ENCODE measurements at places on chromosomes 16 and 17.

DNA sequence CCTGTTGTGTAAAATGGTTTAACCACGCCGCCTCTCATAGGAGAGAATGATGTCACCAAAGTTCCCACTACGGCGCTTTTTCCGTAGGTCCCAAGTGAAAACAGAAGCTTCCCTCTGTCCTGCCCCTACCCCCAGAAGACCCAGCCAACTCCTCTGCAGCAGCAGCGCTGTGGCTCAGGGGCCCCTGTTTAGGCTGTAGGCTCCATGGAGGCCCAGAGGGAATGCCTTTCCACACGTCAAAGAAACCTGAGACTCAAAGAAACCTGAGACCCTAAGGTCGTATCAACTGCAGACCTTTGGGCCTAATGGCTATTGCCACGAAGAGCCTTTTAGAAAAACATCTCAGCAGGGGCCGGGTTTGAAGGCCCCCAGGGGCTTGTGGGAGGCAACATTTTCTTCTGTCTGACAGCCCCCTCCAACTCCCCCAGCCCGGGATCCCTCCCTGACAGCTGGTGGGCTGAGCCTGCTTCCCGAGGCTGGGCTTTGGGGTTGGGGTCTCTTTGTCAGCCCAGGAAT is 43.1 kb upstream of the MEAK7 start:
- peak; percentile 27 for DNase-seq

- DNase-seq = no peak
These were observed 46.7 kb downstream of the MGAT5B start for GRCh38 chr17:76914937-76915336.

GRCh38 chr16:79482011-79482410 is 118.5 kb downstream of the MAF start:
- no peak for DNase-seq

DNA sequence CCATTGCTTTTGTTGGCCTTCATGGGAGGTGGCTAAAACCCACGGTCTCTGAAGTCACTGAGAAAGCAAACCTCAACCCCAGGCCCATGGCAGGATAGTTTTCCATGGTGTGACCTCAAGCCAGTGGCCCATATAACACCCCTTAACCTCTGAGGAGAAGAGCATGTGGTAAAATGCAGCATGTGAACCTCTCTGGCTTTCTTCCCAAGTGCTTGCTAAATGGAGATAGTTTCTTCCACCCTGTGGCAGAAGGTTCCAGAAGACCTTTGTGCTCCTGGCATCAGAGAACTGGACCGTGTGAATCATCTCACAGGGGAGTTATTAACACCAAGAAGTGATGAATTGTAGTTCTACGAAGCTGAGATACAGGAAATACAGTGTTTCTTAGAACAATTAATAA is 47.3 kb downstream of the MYOCD start:
- no peak for DNase-seq

DNA sequence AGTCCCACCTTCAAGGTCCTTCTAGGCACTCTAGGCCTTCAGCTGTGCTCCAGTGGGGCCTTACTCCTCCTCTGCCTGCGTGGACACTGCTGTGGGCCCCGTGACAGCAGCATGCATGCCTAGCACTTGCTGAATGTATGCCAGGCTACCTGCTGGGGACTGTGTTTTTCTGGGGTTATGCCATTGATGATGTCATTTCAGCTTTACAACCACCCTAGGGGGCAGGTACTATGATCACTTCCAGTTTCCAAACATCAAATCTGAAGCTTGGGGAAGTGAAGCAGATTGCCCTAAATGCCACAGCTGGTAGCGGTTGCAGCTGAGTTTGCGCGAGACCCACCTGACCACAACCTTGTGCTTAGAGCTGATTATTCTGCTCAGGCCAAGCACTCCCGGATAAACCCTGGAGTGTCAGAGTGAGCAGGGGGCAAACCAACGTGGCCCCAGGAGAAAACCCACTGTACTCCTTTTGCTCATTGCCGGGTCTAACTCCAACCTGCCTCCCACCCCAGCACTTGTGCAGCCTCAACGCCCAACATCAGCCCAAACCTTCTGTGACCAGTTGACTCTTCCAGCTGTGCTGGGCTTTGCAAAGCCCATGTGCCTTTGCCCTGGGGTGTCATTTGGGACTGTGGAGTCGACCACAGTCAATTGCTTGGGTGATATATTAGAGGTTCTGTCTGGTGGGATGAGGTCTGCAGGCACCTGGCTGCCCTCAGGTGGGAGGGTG is 168.4 kb downstream of the ENGASE start:
- no peak for DNase-seq

GRCh38 chr17:74972107-74972972 is at the start of gene HID1:
Gene HID1 (minus strand): TSS chr17:74972759. CDS start chr17:74972656, 103 bp downstream.
- peak; percentile 74 for DNase-seq

GRCh38 chr17:4959261-4959965 is 8.2 kb downstream of the SPAG7 start:
- no peak for DNase-seq

DNA sequence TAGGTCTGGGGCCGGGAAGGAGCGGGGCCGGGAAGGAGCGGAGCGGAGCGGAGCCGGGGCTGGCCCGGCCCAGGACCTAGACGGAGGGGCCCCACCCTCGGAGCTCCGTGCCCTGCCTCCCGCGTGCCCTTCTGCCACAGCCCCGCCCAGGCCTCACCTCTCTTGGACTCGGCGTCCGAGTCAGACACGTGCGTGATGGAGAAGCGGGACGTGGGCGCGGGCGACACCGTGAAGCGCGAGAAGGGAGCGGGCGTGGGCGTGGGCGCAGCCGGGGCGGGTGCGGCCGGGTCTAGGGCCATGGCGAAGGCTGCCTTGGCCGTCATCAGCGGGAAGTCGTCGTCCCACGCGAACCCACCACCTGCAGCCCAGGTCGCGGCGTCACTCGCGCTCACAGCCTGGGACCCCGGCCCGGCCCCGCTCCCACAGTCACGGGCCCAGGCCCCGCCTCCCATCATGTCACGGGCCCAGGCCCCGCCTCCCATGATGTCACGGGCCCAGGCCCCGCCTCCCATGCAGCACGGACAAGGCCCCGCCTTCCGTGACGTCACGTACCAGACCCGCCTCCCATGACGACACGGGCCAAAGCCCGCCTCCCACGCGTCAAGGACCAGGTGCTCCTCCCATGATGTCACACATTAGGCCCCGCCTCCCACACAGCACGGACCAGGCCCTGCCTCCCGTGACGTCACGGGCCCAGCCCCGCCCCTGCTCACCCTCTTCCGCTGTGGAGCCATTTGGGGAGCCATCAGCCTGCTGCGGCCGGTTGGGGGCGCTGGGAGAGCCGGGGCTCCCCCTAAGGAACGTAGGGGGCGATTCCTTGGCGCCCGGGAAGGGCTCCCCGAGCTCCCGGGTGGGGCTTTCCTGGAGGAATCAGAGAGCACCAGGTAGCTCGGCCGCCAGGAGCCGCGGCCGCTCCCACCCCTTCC is 45.8 kb upstream of the PVALEF start:
- DNase-seq = peak; percentile 85

GRCh38 chr17:13256545-13256944 is 238.7 kb upstream of the ELAC2 start:
- no peak for DNase-seq

DNA sequence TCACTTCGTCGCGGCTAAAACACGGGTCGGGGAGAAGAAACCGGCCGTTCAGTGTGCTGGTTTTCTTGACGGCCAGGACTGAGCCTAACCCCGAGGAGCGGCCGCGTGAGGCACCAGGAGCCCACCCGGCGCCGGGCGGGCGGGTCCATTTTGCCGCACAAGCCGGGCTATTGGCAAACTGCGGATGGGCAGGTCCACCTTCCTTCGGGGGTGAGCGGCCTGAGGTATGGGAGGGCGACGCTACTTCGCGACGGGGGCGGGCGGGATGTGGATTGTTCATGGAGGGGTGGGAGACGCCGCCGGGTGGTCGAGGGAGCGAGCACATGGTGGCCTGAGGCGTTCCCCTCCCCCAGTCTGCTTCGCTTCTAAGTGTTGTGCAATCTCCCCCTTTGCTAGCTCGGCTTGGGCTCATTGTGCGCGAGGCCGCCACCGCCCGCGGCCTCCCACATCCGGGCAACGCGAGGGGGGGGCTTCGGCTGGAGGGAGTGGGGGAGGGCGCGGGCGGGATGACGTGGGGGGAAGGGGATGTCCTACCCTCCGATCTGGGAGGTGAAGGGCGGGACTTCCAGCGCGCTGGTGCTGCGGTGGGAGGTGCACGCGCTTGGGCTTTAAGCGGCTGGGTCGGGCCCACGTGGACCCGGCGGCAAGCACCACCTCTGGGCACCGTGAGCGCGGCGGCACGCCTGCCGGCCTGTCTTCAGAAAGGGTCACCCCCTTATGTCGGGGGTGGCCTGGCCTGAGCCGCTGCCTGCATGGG is 5.9 kb upstream of the CD68 start:
- DNase-seq = peak; percentile 89

DNA sequence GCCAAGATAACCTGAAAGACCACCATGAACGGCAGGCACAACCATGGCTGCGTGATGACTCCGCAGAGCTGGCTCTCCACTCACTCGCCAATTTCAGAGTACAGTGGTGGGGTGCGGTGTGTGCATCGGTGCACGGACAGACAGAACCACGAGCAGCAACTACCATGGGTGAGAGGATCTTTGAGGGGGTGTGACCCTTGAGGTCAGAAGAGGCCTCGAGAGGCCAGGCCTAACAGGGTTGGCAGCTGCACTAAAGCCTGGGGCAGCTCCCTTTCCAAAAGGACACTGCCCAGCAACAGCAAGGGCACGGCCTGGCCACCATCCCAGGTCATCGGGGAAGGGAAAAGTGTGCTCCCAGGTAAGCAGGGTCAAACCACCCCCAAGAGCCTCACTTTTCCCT is 1.9 kb upstream of the ECI1 start:
- DNase-seq = no peak

GRCh38 chr16:1310832-1311200 is 1.4 kb downstream of the UBE2I start:
- DNase-seq = peak; percentile 25

DNA sequence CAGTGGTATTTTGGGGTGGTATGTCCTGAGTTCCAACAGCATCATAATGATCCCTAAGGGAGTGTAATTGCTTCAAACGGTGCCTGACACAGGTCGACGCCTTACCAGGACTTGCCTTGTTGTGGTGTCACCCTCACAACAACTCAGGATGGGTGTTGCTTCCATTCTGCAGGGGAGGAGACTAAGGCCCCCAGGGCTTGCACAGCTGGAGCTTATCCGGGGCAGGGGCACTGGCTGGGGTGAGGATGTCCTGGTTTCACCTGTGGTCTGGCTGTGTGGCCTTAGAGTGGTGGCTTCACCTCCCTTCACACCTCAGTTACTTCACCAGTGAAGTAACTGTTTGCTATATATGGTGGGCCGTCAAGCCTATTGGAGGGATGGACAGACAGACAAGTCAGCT is 23.3 kb downstream of the LLGL2 start:
- DNase-seq = no peak

DNA sequence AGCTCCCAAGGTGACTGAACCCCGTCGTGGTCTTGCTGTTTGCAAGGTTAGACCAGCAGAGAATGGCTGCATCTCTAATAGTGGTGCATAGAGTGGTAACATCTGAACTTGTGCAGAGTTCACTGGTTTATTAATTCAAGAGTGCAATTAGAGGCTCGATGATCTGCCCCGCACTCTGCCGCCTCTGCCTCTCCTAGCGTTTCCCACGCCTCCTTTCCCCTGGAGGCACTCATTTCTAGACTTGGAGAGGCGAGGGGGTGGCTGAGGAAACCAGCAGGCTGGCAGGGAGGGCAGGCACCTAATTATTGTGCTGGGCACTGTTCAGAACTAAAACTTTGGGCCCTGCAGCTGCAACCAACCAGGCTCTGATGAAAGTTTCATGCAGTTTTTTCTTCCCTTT is 363.5 kb upstream of the EEF2KMT start:
- no peak for DNase-seq

GRCh38 chr17:76887802-76888201 is 19.6 kb downstream of the MGAT5B start:
- DNase-seq = no peak

DNA sequence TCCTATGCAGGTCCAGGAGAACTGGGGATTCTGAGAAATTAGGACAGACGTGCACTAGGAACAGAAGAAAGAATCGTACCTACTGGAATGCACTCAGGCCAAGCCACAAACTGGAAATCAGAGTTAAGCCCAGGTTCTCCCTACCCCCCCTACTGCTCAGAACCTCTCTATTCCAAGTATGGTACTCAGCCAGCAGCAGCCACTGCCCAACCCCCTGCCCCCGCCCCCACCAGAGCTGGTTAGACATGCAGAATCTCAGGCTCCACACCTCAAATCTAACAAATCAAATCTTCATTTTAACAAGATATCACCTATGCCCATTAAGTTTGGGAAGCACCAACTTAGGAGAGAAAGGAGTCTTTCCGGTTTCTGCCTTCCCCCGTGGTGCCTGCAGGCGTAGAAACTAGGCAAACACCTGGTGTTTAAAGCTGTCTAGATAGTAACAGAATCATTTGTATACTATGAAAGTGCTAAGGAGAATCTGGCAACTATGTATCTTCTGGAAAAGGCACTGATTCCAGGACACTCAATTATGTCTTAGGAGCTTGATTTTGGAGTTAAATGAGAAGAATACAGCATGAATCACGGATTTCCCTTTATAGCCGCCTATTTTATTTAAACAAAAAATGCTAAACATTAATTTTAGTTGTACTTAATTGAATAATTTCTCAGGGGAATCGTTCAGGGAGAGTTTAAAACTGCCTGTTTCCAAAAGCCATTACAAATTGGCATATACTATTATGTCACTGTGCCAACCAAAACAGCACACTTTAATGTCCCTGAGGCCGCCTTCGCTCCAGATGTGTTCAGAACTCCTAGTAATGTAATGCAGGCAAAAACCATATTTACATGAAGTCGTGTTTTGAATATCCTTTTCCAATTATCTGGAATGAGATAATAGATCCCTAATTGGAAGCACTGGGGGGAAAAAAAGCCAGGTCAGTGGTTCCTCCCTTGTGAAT is 166.5 kb downstream of the STX8 start:
- DNase-seq = no peak

GRCh38 chr16:88764913-88765349 is 20.1 kb downstream of the PIEZO1 start:
- no peak for DNase-seq

DNA sequence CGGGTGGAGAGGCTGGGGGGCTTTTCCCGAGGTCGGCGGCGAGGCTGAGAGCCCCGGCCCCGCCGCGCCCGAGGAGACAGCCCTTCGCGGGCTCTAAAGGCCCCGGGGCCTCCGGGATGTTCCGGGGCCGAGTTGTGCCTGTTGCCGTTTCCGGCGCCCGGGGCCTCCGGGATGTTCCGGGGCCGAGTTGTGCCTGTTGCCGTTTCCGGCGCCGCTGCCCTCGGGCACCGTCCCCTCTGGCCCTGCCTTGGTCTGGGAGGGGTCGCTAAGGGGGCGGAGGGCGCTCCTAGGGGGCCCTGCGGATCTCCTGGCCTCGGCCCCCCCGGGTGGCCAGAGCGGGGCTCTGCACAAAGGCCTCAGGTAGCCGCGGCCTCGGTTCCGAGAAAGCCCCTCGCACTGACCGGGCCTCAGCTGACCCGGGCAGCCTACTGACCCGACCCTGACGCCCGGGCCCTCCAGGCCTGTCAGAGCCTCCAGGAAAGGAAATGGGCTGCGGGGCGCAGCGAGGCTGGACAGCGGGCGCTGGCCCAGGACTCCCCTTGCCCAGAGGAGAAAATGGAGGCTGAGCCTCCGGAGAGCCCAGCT is 24.2 kb downstream of the ACTG1 start:
- DNase-seq = no peak

- no peak for DNase-seq
These were observed 42.0 kb upstream of the XYLT1 start for GRCh38 chr16:17512636-17513220.

- no peak for DNase-seq
These were observed 2.3 kb upstream of the NUDT16L1 start for GRCh38 chr16:4690946-4691665.

Data from stimulated activated CD4-positive, alpha-beta T cell treated with anti-CD3 and anti-CD28 coated beads, Interleukin-4, amount 100 ng/mL, for 24 hours (primary cell).